ENCODE measurements at places on chromosomes 4 and X. TPM values are rescaled to one million over a fixed set of nuclear protein-coding genes. Genes with fewer than 3 reads are reported as not detected.

GRCh38 chr4:56871371-56871866 is 36.3 kb upstream of the REST start:
- DNase-seq: no peak

- DNase-seq: no peak
Observed at GRCh38 chrX:39845233-39845632, 252.5 kb downstream of the BCOR start.

GRCh38 chr4:189088780-189089179 is 851.9 kb upstream of the FRG1 start:
- DNase-seq: no peak

GRCh38 chrX:20623448-20623847 is 356.7 kb upstream of the RPS6KA3 start:
- DNase-seq: no peak

DNA sequence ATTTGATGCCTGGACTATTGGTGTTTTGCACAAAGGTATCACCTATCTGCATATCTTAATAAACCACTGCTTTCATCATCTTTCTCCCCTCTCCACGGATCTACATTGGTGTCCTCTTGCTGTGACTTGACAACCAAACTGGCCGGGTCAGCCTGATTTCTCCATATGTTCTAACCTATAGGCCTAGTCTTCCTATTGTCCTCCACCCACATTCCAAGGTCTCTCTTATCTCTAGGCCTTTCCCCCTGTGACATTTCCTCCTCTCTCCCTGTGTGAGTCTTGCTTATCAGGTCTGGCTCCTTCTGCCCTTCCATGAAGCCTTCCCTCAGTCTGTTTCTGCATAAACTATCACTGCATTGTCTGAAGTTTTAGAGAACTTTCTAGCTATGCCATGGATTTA is 33.7 kb downstream of the ARHGAP24 start:
- DNase-seq: no peak

DNA sequence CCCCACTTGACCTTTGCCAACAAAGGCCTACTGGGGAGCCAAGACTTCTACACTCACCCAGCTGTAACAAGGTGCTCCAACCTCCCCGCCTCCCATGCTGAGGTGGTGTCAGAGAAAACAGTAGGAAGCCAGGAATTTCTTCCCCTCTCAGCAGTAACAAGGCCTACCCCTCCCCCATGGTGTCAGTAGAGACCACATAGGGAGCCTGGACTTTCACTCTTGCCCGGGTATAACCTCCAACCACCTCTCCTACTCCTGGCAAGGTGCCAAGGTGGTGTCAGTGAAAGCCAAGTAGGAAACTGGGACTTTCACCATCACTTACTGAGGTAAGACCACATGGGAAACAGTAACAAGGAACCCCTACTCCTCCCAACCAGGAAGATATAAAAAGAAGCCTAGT is 93.1 kb downstream of the SLC16A2 start:
- DNase-seq: no peak

DNA sequence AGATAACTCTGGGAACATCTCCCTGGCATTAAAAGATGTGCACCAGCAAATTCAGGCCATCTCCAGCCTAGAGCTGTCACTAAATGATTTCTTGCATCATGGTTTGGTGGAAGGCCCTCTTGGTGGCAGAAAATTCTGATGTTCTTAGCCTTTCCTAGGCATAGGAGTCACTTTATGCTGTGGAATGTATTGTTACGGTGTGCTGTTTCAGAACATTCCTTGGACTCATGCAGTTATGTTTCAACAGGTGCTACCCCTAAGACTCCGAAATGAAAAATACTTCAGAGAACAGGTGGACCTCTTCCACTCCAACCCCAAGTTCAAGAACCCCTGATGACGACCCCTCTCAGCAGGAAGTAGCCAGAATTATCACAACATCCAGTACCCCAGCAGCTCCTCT is 20.3 kb upstream of the PAPSS1 start:
- no peak for DNase-seq

- no peak for DNase-seq
Observed at GRCh38 chr4:123312951-123313592, 83.5 kb upstream of the SPRY1 start.

- DNase-seq: no peak
Observed at GRCh38 chr4:187333151-187333550, 609.5 kb upstream of the FAT1 start.

DNA sequence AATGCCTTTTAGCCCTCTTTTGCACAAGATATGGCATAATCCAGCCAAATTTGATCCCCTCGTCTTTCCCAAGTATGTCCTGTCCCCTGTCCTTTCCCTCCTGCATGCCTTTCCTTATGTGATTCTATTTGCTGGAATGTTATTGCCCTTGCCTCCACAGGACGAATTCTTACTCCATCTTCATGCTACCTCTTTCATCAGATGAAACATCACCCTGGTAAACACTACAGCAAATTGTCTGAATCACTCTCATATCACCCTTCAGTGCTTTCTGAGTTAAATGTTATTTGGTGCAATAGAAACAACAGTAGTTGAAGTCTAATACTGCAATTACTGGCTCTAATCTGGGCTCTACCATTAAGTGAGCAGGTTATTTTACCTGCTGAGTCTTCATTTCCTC is 52.2 kb upstream of the FAT1 start:
- no peak for DNase-seq

DNA sequence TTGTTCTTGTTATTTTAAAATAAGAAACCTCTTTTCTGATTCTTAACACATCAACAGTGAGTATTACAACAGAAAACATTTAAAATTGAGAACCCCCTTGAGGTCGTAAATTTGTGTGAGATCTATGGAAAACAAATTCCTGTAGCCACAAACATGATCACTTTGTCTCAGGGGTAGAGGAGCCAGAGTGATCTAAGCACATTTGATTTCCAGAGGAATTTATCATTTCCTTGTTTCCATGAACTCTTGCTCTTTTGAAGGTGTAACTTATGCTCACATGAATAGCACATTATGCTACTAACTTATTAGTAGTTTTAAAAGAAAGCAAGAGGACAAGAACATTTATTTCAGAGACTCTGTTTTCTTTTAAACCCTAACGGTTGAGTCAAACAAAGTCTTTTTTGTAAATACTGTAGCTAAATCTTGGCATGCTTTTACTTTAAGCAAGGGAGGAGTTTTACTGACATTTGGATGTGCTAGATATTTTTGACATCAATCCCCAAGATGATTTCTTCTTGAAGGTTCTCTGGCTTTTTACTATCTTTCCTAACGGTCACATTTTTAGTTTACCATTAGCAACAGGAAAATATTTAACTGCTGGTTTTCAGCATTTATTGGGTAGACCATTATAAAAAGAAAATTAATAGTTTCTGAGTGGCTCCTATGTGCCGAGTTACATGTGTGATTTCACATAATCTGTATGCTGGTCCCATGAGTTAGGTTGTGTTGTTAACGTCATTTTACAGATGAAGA is 27.9 kb upstream of the ZCCHC12 start:
- no peak for DNase-seq

DNA sequence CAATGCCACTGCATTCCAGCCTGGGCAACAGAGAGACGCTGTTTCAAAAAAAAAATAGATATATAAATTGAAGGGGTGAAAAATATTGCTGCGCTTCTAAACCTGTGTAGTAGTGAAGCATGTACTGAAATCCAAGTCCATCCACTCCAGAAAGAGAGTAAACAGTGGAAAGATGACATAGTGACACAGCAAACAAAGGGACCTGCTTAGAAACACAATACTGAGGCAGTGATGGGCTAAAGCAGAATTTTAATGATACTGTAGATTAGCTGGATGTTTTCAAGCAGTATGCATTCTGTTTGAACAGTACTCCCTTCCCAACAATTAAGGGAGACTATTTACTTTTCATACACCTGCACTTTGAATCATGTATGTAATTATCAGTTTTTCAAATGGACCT is 42.5 kb downstream of the TFDP3 start:
- DNase-seq: no peak

DNA sequence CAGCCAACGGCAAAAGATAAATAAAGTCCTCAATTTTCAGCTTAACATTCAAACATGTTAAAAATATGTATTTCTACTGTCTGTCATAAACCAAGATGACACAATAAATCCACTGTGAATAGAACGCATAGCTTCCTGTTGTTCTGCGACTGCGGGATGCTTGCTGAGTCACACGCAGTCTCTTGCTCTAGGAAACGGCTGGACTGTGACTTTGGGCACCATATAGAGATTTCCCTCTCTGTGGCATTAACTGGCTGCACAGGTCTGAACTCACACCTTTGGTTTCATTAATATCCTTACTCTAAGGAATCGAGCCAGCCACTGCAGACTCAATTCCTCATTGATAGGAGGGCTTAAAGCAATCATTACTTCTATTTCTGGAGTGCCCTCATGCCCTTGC is 8.4 kb downstream of the BEND4 start:
- DNase-seq: no peak

- DNase-seq: peak; percentile 69
Observed at GRCh38 chr4:169398316-169398715, 127.6 kb upstream of the SH3RF1 start.

- DNase-seq: no peak
Observed at GRCh38 chr4:124325690-124326089, 386.8 kb downstream of the ANKRD50 start.

DNA sequence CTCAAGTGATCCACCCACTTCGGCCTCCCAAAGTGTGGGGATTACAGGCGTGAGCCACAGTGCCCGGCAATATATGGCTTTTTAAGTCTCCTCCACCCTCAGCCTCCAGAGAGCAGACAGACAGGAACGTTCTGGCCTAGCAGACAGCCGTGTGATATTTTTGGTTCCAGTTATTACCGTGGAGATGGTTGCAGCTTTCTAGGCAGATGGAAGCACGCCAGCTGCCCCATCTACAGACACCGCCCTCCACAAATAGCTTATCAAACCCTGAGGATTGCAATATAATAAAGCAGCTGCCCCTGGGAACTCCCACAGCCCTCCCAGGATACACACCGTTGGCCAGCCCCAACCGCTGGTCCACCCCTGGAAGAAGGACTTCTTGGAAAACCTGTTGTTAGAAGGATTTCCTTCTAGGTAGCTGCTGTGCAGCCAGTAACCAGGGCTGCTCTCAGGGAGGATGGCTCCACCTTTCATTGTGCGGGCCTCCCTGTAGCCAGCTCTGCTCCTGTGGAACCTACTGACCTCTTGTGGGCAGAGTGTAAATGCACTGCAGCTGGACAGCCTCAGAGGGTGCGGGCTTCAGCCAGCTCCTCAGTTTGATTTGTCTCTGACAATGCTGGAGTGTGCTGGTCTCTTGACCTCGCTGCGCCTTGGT is 44.0 kb downstream of the SLC25A5 start:
- DNase-seq: peak; percentile 16

- no peak for DNase-seq
Observed at GRCh38 chrX:53050841-53051240, 2.3 kb downstream of the GPR173 start.

DNA sequence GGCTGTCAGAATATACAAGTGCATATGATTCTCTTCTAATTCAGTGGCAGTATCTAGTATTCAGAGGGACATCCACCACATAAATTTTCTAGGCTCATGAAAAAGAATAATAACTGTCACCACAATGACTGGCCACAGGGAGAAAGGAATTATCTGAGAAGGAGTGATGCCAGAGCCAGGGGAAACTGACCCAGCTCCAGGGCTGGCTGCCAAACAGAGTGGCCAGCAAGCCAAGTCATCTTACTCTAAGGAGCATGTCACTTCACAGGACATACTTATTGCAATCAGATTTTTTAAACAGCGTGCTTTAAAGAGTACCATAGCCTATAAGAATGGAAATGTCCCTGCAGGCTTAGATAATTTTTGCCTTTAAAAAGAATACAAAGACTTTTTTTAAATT is 5.8 kb upstream of the SEPTIN11 start:
- no peak for DNase-seq

DNA sequence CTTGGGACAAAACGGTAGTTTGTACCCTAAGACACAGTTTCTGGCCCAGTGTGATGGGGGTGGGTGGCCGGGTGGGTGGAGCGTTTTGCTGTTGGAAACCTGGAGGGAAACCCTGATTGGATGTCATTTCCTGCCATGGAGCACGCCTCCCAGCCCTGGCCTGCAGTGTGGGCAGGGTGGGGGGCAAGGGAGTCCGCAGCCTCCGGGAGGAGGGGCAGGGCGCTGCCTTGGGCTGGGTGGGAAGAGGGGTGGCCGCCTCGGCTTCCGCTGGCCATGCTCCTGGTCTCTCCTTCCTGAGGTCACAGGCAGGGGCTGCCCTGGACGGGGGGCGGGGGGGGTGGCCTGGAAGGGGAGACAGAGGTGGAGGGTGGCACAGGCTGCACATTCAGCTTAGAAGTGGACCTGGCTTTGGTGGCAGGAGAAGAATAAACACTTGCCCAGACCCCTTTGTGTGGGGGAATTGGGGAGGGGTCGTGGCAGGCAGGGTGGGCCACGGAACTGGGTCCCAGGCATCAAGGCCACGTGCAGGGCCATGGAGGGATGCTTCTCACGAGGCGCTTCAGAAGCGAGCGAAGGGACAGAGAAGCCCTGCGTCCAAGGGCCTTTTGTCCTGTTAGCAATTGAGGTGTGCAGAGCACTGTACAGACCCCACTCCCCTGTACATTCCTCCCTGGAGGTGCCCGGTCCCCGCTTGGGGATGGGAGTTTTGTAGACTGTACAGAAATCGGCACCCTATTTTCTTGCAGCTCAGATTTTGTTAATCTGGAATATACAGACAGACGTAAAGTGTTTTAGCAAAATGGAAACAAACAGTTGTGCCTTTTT is 6.2 kb downstream of the NAT8L start:
- DNase-seq: no peak

- no peak for DNase-seq
Observed at GRCh38 chrX:123698979-123699520, 33.8 kb downstream of the THOC2 start.

- no peak for DNase-seq
Observed at GRCh38 chr4:151358266-151358665, 32.9 kb upstream of the SH3D19 start.

DNA sequence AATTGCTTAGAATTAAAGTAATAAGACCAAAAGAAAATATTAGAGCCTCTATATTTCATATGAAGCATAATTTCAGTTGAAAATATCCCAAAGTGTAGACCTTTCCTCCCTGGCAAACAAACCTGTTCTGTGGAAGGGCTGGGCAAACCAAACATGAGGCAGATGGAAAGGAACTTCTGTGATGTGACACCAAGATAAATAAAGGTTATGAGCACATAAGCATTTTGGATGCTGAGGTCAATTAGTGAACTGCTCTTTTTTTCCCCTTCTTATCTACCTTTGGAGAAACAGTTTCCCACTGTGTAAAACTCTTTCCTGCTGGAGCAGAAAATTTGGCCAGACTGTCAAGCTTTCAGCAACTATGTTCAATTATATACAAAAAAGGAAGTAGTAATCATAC is 109.6 kb upstream of the STIM2 start:
- DNase-seq: no peak

GRCh38 chr4:142840516-142841123 is 5.5 kb downstream of the INPP4B start:
- peak; percentile 51 for DNase-seq

GRCh38 chrX:148928811-148929210 is 428.4 kb downstream of the AFF2 start:
- no peak for DNase-seq

GRCh38 chr4:102825261-102826091 is 1.9 kb downstream of the UBE2D3 start:
- no peak for DNase-seq

The BMPR1B gene
- total RNA-seq: 0.24 TPM

The SPARCL1 gene
- total RNA-seq: not detected

The DMRTC1B gene
- total RNA-seq: not detected

The USP38 gene
- total RNA-seq: 25.8 TPM

The SCD5 gene
- total RNA-seq: 28.4 TPM

The LRAT gene
- 0.34 TPM for total RNA-seq

The AGA gene
- 40.0 TPM for total RNA-seq

The RTL3 gene
- 0.18 TPM for total RNA-seq

The NOX1 gene
- not detected for total RNA-seq

The CCNB3 gene
- 0.19 TPM for total RNA-seq

Measured in glomerular endothelial cell (primary cell).